ENCODE measurements at places on chromosomes 1 and 21.
A peak's percentile ranks its signal among the peaks of the same experiment; 100 is the strongest.

- no peak for DNase-seq
Measured at GRCh38 chr1:245908543-245908942, 598.5 kb downstream of the SMYD3 start.

DNA sequence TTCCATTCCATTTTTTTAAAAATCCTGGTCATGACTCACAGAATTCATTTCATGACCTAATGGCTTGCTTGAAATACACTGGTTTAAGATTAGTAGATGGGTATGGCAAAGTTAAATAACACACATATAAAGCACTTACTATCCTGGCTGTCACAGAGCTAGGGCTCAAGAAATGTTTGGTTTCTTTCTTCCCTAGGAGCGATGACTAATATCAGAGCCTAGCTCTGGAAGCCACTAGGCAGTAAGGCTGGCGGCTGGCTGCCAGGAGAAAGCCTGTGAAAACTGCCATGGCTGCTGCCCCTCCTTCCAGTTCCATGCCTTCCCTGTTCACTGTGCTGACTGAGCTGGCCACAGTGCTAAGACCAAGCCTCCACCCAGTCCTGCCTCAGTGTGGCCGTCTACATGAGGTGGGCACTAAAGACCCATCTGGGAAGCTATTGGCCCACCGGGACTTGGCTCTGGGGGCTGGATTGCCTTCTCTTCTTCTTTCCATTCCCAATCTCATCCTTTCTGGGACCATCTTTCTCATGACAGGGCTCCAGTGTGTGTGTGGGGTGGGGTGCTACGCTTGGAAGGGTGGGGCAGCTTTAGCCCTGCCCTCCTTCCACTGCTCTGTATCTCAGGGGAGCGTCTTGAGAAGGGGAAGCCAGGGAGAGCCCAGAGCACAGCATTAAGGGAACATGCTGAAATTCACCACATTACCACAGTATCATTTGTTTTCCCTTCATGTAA lies 10.8 kb upstream of the ASCL5 start:
- peak; percentile 92 for DNase-seq

GRCh38 chr21:45327441-45328197 lies 39.9 kb upstream of the POFUT2 start:
- DNase-seq: no peak

DNA sequence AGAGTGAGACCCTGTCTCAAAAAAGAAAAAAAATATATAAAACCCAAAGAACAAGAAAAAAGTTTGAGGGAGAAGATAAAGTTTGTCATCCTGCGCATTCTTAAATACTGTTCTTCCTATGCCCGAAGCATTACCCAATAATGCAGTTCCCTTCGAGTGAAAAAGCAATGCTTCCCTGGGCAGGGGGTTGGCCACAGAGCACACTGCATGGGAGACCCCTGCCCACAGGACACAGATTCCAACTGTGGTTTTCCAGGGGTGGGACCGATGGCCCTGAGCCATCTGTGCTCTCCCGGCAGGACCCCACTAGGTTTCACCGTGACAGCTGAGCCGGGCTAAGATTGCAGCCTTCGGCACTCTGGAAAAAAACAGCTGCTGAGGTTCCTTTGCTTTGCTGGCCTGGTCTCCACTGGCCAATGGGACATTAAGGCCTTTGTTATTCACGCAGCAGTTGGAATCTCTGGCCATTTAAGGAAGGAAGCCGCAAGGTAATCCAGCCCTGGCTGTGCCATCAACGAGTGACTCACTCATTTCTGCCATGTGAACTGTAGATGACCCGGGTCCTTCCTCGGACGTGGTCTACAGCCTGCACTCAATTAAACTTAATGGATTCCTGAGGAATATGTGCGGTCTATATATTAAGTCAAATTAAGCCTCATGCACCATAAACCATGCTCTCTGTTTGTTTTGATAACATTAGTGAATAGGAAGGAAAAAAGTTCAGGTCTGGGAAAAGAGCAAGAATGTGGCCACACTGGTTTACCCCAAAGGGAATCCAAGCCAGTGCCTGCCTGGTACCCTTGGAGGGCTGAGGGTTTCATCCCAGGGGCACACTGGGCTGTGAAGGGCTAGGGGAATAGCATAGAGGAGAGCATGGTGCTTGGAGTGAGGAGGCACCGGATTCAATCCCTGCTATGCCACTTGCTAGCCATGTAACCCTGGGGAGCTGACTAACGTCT lies 163.2 kb downstream of the ZBTB18 start:
- peak; percentile 99 for DNase-seq

- no peak for DNase-seq
Measured at GRCh38 chr21:42361286-42361685, 5.0 kb downstream of the TFF1 start.

- no peak for DNase-seq
Measured at GRCh38 chr1:29675481-29676263, 439.4 kb downstream of the PTPRU start.

GRCh38 chr1:32447469-32448185 lies 17.2 kb upstream of the ZBTB8B start:
- peak; percentile 94 for DNase-seq

GRCh38 chr1:39819091-39819812 lies 30.6 kb upstream of the BMP8B start:
- DNase-seq: no peak

DNA sequence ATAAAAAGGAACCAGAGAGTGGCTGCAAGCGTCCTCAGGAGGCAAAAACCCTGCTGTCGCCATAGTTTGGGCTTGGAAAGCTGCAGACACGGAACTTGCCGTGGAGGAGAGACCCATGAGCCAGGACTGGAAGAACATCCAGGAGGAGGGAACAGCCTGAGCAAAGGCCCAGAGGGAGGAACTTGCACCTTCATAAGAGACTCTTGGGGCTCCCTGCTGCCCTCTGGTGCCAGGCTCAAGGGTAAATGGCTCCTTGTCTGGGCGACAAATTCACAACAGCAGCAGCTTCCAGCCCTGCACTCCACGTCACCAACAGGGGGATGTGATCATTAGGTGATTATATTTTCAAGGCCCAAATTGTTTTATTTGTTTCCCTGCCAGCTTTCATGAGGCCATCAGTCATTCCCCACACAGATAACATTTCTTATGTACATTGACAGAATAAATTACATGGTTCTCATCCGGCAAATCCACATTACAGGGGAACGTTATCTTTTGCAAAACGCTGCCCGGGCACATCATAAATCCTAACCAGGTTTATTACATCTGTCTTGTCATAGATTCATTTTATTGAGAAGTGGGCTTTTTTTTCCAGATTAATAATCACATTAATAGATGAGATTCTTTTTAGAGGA lies 143.0 kb upstream of the GRIK3 start:
- DNase-seq: no peak

DNA sequence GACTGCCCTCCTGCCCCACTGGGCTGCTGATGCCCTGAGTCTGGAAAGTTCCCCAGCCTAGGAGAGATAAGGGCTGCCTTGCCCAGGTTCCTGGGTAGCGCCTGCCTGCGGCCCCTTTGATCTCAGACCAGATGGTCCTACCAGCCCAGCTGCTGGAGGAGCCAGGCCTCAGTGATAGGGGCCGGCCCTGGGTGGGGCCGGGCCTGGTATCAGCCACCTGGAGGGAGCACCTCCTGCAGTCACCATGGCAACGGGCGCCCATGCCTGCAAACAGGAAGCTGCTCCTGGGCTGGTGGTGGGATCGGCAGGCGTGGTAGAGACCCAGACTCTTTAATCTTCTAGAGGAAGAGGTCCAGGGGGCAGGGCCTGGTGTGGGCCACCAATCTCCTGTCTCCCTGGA lies 119.7 kb upstream of the WNT4 start:
- DNase-seq: no peak

DNA sequence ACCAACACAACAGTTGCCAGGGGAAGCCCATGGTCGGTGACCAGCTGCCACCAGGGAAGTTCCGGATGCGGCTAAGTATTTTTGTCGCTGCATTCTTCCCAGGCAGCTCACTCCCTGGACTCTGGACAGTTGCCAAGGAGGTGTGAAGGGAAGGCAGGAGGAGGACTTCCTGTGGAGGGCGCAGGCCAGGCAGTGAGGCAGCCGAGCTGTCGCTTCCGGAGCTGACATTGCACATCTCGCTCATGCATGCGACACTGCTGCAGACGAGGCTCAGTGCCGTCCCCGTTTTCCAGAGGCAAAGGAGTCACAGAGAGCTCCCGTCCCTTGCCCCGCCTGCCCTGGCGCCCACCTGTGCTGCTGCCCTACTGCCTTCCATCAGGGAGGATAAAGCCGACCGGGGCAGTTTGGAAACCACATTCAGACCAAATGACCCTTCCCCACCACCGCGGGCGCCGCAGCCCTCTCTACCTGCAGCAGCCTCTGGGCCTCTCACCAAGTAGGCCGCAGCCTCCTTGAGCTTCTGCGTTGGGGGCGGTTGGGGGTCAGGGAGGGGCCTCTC lies 81.4 kb downstream of the NENF start:
- DNase-seq: peak; percentile 58

DNA sequence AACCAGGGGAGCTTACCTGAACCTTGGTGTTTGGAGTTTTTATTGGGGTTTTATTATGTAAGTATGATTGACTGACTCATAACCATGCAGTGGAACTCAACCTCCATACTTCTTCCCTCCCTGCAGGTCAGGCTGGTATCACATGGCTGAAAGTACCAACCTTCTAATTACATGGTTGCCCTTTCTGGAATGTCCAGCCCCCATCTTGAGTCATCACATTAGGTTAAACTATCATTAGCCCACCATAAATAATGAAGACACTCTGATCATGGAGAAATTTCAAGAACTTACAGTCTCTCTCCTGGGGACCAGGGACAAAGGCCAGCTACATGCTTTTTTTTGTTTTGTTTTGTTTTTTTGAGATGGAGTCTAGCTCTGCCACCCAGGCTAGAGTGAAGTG lies 19.2 kb upstream of the DPH5 start:
- DNase-seq: no peak

DNA sequence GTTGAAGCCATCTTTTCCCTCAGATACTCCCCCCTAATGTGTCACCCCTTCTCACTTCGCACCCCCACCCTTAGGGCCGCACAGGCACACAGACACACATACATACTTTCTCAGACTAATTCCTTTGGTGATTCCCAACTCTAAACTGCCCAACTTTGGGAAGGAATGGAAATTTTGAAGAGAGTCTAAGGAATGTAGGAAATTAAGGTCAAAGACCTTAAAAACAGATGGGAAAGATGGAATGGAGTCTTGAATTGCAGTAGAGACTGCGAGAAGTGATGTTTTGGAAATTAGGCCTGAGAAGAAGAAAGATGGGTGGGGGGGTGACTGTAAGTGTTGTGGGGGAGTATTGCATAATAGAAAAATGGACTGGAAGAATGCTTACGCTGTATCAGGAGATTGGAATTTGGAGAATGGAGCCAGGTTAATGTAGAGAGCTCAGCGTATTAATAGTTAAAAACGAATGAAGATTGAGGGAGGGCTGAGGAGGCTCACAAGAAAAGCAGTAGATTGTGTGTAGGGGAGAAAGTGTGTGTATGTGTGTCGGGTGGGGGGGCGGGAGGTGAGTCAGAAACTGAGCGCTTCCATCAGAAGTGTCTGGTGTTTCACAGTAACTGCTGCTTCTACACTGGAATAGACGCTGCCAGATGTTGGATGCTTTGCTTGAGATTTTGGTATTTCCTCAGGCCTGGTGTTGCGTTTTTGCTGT lies 1.7 kb downstream of the PIP5K1A start:
- DNase-seq: peak; percentile 92

- DNase-seq: peak; percentile 96
Measured at GRCh38 chr1:51519865-51520699, 1.0 kb upstream of the EPS15 start.

GRCh38 chr1:54117815-54118563 lies 34.8 kb downstream of the CDCP2 start:
- peak; percentile 11 for DNase-seq

DNA sequence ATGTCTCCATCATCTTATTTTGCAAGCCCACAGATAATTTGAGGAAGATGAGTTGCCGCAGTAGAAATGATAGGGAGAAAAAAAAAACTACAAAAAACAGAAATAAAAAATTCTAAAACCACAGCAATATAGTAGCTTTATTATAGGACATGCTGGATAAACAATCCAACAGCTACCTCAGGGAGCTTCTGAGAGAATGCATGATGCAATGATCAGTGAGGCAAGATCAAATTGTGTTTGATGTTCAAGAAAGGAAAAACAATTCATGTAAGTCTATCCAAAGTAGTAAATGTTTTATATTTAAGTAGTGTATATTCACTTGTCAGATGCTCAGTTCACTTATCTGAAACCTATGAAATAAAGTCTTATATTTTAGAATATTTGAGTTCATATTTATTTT lies 6.7 kb downstream of the CR1L start:
- no peak for DNase-seq

- no peak for DNase-seq
Measured at GRCh38 chr1:82391712-82392111, 591.0 kb downstream of the ADGRL2 start.

GRCh38 chr21:33480481-33481103 lies 818 bp upstream of the TMEM50B start:
- no peak for DNase-seq

GRCh38 chr1:15863156-15863901 lies 15.8 kb downstream of the SPEN start:
- DNase-seq: no peak

DNA sequence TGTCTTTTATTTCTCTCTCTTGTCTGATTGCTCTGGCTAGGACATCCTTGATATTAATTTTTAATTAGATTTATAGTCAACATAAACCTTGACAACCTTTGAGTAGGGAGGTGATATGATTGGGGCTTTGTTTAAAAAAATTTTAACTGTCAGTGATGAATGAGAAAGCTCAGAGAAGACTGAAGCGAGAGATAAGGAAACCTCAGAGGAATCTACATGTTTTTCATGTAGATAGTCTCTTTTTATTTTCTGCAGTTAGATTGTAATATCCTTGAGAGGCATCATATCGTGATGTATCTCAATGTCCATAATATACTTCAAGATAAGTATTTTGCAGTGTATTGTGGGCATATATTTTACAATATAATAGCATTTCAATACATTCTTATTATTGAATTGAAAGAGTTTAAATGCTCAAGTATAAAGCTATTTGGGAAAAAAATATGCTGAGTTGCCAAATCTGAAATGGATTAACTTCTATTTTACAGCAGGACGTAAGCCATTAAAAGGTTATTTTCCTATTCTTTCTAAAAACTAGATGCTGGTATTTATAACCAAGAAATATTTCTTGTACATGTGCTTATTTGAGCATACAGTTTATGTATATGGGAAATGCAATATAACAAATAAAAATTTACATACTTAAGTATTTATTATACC lies 802.4 kb upstream of the ADGRL4 start:
- DNase-seq: no peak

- DNase-seq: no peak
Measured at GRCh38 chr21:45030682-45031570, 43.5 kb upstream of the ADARB1 start.

Measured in astrocyte (in vitro differentiated cells and primary cell).